Stimulated activated CD4-positive, alpha-beta T cell treated with anti-CD3 and anti-CD28 coated beads, Interleukin-1b, Interleukin-23, amount 100 ng/mL, for 1 hour (primary cell): ENCODE measurements at places on chromosomes 5 and 9.

- no peak for DNase-seq
These were observed 67.9 kb upstream of the TTC23L start for GRCh38 chr5:34771076-34771475.

DNA sequence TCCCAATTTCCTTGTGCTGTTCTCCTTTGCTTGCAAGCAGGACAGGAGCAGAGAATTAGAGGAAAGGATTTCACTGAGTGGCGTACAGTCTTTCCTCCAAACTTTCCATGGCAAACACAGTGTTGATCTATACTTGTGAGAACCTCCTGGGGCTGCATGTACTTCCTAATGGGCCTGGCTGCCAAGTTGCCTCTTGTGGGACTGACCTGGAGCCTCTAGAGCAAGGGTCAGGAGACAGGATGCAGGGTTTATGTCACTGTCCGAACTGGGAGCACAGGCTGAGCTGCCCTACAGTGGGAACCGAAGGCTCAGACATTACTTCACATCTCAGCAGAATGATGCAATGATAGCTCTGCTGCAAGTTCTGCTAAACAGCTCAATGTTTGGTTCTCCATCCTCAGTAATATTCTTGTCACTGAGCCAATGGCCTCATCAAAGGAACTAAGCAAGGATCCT lies 102.3 kb downstream of the ENC1 start:
- DNase-seq = no peak

DNA sequence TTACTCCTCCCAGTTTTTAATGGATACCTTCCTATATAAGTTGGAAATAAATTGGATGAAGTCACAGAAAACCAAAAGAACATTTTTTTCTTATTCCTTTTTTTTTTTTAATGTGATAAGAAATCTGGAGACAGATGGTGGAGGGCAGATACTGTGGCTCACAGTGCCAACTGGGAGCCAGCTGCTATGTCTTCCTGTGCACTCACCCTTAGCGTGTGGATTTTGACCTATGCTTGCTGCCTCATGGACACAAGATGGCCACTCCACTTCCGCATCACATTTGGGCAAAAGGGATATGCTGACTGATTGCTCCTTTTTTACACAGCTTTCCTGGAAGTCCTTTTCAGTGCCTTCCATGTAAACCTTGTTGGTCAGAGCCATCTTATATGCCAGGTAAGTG lies 342.6 kb downstream of the MAN2A1 start:
- no peak for DNase-seq

DNA sequence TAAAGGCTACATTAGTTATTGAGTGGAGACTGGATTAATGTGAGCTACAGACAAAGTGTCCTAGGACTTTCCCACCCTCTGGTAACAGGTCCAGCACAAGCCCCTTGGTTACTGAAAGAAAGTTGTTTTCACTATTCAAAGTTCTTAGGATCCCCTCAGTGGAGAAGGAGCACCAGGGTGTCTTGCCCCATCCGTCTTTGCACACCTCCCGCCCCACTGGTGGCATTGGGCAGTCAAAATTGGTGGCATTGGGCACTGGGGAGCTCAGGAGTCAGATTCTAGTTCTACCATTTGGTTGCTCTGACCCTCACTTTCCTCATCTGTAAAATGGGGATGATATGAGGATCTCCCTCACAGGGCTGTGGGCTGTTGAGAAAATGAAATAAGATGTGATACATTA lies 2.4 kb upstream of the ANGPTL2 start:
- no peak for DNase-seq

GRCh38 chr5:30890377-30890776 lies 303.1 kb upstream of the CDH6 start:
- no peak for DNase-seq

DNA sequence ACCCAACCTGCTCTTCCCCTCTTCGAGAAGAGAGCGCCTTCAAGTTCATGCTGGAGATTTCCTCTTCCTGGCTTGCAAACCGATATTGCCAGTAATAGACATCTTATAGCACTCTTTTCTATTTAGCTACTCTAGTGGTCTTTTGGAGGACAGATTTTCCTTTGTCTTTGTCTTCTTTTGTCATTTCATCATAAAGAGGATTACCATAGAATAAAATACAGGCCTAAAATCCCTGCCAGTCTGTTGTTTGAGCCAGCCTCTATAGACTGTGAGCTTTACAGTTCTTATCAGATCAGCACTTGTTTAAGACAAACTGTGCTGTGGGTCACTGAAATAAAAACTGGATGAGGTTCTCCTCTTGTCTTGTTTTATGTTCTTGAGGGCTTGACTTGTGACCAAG lies 802.8 kb downstream of the NR2F1-AS1 start:
- no peak for DNase-seq

- no peak for DNase-seq
These were observed 431.3 kb downstream of the SPATA31D1 start for GRCh38 chr9:82419696-82420486.

DNA sequence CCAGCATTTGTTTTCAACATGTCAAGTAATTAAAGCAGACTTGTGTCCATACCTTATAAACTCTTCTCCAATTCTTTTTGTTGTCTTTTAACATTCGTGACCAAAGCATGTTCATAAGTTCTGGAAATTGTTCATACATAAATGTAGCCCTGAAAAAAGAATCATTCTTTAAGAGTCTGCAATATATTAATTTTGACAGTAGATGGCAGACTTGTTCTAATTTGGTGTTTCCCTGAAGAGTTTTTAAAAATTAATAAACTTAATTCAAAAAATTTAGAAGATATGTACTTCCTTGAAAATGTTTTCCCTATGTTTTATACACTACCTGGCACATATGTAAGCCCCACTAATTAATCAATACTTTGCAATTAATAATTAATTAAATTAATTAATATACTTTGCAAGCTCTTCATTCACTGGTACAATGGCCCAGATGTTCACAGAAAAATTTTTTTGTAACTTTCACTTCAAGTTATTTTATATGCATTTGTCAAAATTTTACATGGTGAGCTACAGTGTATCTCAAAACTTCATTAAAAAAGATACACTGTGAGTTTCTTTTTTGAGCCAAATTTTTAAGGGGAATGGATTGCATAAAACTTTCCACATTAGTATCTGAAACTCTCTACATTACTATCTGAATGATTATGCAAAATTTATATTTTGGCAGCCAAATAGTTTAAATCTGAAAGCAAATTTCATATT lies 42.1 kb downstream of the CLINT1 start:
- no peak for DNase-seq

DNA sequence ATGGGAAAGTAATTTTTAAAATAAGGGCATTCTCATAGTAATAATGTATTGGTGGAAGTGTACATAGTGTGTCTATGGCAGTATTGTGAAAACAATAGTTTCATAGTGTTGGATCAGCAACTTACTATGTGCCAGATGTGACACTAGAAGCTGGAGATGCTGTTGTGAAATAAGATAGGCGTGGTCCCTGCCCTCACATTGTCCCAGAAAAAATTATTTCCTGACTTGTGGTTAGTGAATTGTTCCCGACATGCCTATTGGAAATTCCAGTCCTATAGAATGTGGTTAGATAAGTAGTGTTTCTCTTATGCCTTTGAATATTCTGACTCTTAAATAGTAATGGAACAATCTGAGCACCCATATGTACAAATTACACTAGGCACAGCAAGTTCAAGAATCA lies 55.3 kb upstream of the MTAP start:
- no peak for DNase-seq

- no peak for DNase-seq
These were observed 46.8 kb downstream of the APTX start for GRCh38 chr9:32954642-32955041.

DNA sequence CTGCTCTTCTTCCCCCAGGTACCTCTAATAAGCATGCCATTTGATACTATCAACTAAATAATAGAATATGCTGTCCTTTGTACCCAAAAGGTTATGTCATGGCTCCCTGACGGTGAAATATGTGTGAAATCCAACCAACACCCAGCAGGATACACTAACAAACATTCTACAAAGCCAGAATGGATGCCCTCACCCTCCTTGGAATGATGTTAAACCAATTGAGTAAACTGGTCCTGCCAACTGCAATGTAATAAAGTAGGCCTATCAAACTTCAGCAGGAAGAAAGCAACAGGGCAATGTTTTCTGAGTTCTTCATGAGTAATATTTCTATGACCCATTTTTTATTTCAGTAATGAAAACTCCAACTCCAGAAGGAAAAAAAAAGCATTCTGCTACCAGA lies 24.9 kb downstream of the RGMB start:
- no peak for DNase-seq

- DNase-seq = no peak
These were observed 5.5 kb downstream of the ENG start for GRCh38 chr9:127848756-127849504.

GRCh38 chr9:318646-319045 lies 104.0 kb downstream of the DOCK8 start:
- DNase-seq = no peak

GRCh38 chr5:127153521-127153920 lies 80.2 kb upstream of the C5orf63 start:
- no peak for DNase-seq
